ENCODE measurements at places on chromosomes 3 and 15. TPM values are rescaled to one million over a fixed set of nuclear protein-coding genes. Genes with fewer than 3 reads are reported as not detected.

GRCh38 chr3:66488492-66488891 lies 12.3 kb downstream of the LRIG1 start:
- DNase-seq = no peak

DNA sequence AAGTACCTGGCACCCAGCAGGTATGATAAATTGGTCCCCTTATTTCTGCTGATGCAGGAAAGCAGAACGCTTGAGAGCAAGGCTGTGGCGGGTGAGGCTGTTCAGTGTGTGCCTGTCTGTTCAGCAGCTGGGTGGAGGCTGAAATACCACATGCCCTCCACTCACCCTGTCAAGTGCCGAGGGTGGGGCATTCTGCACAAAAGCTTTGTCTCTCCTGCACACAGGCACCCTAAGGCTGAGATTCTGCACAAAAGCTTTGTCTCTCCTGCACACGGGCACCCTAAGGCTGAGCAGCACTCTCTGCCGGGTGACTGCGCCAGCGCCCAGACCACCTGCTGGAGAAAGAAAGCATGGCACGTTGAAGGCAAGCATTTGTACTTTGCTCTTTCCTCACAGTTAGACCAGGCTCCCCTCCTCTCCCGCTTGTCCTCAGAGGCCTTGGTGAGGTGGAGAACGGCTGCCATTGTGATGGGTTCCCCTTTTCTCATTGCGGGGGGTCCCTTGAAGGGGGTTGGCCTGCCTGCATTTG lies 97.5 kb downstream of the BDH1 start:
- DNase-seq = peak; percentile 66

The ATG7 gene
- 11.4 TPM for total RNA-seq

The XIRP1 gene
- not detected for total RNA-seq
